ENCODE measurements at places on chromosomes 2 and 18.

DNA sequence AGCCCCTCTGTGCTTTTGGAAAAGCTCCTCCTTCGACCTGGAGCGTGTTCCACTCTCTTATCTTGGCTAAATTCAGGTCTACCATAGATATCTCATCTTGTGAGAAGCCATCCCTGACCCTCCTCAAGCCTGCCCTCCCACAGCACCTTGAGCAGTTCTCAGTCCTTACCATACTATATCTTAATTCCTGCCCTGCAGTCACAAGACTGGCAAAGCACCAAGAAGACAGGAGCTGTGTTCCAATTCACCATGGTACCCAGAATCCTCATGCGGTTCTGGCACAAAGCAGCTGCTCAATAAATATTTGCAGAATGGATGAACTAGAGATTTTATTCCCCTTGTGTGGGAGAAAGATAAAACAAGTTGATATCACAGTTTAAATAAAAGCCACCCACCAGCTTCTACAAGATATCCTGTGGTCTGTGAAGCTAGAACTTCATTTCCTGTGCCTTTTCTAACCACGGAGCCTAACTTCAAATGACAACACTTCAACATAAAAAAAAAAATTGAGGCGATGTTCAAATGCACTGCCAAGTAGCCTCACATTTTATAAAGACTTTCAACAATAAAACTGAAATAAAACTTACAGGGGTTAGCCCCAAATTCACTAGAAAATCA, 19.5 kb downstream of the MARCHF4 start:
- no peak for DNase-seq

DNA sequence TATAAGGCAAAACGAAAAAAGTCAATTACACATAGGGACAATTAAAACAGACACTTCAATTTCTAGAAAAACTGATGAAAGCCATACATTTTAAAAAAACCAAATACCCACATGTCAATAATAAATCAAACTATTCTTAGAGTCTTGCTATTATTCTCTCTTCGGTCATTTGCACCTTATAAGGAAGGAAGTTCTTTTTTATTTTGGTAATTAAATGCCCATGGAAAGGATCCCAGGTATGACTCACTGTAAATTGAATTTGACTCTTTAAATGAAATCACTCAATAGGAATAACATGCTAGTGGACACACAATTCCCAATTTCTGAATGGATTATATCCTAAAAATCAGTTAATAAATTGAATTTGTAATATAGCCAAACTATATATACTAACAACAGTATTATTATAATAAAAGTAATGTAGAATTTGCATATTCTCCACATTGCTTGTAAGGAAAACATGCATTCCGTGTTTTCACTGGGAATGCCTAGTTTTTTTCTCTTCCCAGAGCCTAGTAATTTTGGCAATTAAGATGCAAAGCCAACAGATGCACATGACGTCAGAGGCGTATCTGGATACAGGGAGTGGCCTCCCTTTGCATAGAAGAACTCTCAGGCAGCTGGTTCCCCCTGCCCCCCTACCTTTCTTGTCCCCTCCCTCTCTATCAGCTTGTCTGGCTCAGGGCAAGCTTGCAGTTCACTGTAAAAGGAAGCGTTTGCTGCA, 153.5 kb upstream of the PGAP1 start:
- no peak for DNase-seq

GRCh38 chr2:43130548-43130875, 95.9 kb downstream of the ZFP36L2 start:
- DNase-seq = no peak

- DNase-seq = no peak
These were observed 20.6 kb upstream of the ACSL3 start for GRCh38 chr2:222840060-222840802.

- DNase-seq = no peak
These were observed 81.1 kb downstream of the ZNF804A start for GRCh38 chr2:184679219-184680018.
